Spinal cord (tissue), 10 donors: ENCODE measurements at places on chromosomes 1 and 21. TPM values are rescaled to one million over a fixed set of nuclear protein-coding genes. Genes with fewer than 3 reads are reported as not detected.

The SNRPE gene
- 99.6 TPM for total RNA-seq

The SHISAL2A gene
- 1.1 TPM for total RNA-seq

The LCE2B gene
- total RNA-seq, result not detected

The LCE3D gene
- total RNA-seq, result not detected

The RNU1-2 gene
- 29,651 TPM for total RNA-seq

The S100A7A gene
- total RNA-seq, result not detected

The SELL gene
- 5.1 TPM for total RNA-seq

The OR2G6 gene
- not detected for total RNA-seq

The PDC gene
- not detected for total RNA-seq

The ERICH3 gene
- total RNA-seq, result 5.7 TPM

The FAM43B gene
- total RNA-seq, result 3.0 TPM

The ZNF593OS gene
- total RNA-seq, result not detected

GRCh38 chr1:228919914-228920313 is 184.6 kb downstream of the RHOU start:
- no peak for DNase-seq

GRCh38 chr1:223849352-223850254 is 3.9 kb upstream of the TP53BP2 start:
- DNase-seq, result no peak

- no peak for DNase-seq
Measured at GRCh38 chr1:16296643-16297042, 55.6 kb downstream of the FBXO42 start.

DNA sequence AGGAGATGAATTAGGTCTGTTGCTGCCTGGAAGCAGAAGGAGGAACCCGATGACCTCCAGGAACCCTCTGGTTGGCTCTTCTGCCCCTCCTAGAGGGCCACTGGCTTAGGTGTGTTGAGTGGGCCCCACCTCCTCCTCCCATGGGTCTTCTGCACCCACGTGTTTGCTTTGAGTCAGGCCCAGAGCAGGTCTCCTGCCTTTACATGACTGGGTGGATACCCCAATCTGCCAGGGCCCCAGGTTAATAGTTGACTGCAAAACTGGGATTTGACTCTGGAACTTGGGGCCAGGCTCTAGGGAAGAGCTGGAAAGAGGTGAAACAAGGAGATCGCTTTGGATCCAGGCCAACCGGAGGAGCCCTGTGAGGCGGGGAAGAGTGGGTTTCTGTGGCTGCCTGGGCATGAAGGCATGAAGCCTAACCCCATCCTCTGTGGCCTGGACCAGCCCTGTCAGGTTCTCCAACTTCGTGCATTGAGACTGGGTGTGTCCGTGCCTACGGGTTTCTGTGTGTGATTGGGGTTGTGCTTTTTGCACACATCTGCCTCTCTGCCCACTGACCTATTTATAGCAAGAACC is 7.8 kb upstream of the LAD1 start:
- no peak for DNase-seq

DNA sequence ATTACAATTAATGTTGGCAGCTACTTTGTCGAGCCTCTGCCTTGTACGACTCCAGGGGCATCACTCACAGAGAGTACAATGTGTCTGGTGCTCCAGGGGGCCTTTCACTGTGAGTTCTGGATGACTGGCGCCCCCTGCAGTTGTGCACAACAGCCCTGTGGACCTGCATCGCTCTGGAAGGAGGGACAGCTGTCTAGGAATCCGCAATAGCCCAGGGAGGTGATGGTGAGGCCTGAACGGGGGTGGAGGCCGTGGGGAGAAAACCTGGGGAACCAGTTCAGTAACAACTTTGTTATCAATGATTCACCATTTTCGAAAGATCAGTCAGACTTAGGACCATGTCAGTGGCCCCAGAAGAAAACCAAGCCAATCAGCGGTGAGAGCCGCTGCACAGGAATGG is 189.1 kb downstream of the KAZN start:
- DNase-seq, result no peak

DNA sequence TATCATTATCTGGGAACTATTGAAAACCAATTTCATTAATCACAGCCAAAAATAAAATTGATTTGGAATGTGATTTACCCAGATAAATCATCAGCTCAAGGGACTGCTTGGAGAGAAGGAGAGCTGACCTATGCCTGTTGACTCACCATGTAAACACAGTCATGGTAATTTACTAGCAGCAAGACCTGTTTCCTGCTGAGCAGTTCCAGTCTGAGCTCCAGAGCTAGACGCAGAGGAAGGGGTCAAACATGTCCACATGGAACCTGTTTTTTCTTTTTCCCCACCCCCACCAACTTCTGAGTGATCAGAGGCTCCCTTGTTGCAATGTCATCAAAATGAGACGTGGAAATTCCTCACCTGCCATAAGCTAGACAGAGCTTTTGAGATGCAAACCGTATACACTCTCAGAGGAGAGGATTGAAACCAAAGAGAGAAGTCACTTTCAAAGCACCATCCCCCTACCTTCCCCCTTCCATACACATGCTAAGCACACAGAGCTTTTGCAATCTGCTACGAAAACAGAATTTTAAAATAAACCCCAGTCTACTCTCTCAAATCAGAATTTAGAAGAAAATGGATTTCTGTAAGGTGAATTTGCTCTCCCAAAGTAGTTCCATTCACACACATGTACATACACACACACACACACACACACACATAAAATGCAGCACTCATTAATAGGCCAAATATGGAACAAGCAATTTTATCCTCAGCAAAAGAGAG is 55.9 kb upstream of the PTGFRN start:
- no peak for DNase-seq

GRCh38 chr1:112388436-112388835 is 7.6 kb upstream of the CTTNBP2NL start:
- DNase-seq, result no peak

GRCh38 chr1:172465617-172466016 is 21.7 kb upstream of the PIGC start:
- DNase-seq, result no peak

GRCh38 chr1:166128195-166128594 is 38.6 kb downstream of the FAM78B start:
- DNase-seq, result no peak

DNA sequence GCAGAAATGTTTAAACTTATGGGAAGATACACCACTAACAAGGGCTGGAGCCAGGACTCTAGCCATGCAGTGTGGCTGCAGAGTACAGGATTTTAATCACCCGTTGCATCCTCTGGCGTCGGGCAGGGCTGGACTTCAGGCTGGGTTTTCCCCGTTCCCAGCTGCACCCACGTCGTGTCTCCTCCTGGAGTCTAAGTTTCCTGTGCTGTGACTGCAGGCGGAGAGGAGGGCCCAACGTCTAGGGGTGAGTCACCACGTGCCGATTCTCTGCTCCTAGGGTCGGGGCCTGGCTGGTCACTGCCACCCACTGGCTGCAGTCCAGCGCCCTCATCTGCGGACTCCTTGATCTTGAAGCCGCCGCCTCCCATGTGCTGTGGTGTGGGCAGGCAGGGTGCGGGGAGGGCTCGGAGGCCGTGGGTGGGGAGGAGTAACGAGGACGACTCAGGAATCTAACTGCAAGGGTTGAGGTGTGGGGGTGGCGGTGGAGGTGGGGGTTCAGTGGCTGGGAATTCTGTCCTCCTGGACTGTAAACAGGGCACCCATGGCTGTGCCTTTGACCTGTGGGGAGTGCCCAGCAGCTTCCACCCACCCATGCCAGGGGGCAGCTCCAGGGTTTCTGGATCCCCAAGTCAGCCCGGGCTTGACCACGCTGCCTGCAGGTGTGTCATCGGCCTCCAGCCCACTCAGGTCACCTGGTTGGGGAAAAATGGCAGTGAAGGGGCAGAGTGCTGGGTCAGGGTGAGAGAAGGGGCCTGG is 77.8 kb downstream of the ALPL start:
- peak; percentile 34 for DNase-seq

DNA sequence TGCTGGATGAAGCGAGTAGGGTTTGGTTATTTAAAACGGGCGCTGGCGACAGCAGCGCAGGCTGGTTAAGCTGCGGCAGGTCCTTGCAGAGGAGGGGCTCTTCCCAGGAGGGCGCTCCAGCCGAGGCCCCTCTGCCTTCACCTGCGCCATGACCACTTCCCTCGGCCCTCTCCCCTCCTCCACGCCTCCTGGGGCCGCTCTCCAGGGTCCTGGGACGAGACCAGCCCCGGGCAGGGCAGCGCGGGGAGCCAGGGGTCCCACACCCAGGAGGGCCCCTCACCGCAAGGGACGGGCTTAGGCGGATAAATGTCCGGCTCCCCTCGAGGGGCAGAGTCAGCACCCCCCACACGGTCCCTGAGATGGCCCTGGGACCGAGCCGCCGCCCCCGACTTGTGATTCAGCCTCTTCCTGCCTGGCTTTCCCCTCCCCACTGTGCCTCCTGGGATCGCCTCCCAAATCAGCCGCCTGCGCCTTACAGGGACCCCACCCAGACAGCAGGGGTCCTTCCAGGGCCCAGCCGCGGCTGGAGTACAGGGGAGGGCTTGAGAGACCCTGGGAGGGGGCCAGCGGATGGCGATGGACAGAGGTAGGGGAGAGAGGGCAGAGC is 380.7 kb downstream of the MATN1 start:
- no peak for DNase-seq

GRCh38 chr1:39901464-39901713 is 328 bp downstream of the MYCL start:
- no peak for DNase-seq

DNA sequence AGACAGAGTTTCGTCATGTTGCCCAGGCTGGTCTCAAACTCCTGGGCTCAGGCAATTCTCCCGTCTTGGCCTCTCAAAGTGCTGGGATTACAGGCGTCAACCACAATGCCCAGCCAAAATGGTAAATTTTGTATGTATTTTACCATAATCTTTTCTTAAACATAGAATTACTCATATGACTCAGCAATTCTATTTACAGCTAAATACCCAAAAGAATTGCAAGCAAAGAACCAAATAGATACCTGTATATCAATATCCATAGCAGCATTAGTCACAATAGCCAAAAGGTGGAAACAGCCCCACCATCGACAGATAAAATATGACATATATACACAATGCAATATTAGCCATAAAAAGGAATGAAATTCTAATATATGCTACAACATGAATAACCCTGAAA is 36.5 kb downstream of the TESK2 start:
- no peak for DNase-seq

DNA sequence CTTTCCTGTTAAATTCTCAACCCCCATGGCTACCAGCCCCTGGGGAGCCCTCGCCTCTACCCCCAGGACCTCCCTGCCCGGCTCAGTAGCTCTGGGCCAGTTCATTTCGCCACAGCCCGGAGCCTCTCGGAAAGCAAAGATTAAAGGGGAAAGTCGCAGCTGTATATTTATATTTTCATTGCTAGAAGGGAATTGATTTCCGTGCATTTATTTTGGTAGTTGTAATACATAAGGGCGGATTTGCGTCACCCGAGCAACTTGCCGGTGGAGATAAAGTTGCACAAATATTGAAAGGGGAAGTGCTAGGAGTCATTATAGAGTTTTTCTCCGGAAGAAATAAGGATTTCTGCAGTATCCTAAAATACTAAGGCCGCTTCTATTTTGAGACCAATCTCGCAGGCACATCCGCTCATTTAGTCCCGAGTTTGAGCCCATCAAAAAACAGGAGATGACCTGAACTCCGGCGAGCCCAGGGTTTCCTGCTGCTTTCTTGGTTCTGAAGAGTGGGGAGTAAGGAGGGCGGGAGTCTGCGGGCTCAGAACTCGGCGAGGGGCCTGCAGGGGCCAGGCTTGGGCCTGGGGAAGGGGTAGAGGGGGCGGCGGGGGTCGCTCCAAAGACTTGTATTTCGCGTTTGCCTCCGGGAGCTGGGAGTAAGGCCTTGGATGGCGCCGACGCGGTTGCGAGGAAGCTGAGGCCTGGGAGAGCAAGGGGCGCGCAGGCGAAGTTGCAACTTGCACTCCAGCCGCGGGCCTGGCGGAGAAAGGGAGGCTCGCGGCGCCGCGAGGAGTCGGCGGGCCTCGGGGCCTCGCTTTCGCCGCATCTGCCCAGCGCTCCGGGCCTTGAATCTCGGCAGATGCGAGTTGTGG is 2.5 kb upstream of the HLX start:
- DNase-seq, result no peak
